ENCODE measurements at places on chromosomes 12 and 14. TPM values are rescaled to one million over a fixed set of nuclear protein-coding genes. Genes with fewer than 3 reads are reported as not detected.

The DIO2 gene
- not detected for total RNA-seq

The SERPINA9 gene
- total RNA-seq: not detected

The TEAD4 gene
- 2.1 TPM for total RNA-seq

DNA sequence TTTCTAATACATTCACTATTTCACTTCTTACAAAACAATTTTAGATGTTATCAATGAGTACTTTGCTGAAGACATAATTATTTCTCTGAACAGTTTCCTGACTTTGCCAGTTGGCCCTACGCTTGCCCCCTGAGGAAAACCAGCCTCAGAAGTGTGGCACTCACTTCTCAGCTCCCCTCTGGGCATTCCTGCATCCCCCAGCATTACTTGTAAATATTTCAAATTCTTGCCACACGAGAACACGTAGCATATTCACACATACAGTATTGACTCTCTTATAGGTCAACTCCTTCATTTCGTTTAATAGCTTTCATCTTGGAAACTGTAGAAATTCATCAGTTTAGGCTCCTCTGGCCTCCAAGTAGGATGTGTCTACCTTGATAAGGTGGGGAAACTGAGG lies 65.2 kb downstream of the OTX2 start:
- no peak for DNase-seq

- DNase-seq: no peak
Observed at GRCh38 chr12:3366451-3367110, 124.4 kb upstream of the PRMT8 start.

DNA sequence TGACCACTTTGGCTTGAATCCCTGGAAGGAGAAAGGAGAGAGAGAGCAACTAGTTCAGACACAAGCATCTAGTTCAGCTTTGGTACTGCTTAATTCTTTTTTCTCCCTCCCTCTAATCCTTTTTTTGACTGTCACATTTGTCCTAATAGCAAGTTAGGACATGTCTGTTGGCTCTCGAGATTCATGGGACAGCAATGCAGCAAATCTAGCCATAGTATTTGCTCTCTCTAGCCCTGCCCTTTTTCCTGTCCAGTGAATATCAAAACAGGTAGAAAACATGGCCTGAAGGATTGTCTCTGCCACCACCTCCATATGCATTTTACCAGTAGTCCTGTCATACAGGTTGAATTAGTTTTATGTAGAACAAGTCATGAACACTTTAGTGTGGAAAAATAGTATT lies 116.4 kb downstream of the PTPRB start:
- DNase-seq: no peak

DNA sequence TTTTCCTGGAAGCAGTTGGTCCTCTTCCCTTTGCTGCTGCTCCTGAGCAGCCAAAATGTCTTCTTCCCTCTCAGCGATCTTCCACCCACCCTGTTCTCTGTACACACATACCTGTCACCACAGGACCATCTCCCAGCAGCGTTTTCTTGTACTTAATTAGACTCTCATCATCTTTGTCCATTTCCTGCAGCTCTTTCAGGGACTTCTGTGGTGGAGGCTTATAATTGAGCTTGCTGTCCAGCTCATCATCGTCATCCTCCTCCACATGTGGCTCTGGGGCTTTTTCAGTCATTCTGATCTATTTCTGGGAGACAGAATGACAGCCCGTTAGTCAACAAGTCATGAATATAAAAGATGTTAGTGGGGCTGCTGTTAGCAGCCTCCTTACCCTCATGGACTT lies 11.0 kb downstream of the ARHGDIB start:
- no peak for DNase-seq

- DNase-seq: no peak
Observed at GRCh38 chr14:65109357-65109756, 7.0 kb upstream of the MAX start.

- DNase-seq: no peak
Observed at GRCh38 chr12:68327896-68328295, 4.3 kb downstream of the MDM1 start.
